ENCODE measurements at places on chromosomes 5 and 9.

DNA sequence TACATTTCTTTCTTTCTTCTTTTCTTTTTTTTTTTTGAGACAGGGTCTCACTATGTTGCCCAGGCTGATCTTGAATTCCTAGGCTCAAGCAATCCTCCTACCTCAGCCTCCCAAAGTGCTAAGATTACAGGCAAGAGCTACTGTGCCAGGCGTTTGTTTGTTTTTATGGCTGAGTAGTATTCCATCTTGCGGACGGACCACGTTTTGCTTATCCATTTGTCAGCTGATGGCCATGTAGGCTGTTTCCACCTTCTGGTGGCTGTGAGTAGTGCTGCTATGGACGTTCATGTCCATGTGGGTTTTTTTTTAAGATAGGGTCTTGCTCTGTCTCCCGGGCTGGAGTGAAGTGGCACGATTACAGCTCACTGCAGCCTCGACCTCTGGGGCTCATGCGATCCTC, 2.5 kb downstream of the DOK3 start:
- DNase-seq, result peak; percentile 58

GRCh38 chr5:74081126-74081525, 455.1 kb downstream of the ARHGEF28 start:
- DNase-seq, result no peak

DNA sequence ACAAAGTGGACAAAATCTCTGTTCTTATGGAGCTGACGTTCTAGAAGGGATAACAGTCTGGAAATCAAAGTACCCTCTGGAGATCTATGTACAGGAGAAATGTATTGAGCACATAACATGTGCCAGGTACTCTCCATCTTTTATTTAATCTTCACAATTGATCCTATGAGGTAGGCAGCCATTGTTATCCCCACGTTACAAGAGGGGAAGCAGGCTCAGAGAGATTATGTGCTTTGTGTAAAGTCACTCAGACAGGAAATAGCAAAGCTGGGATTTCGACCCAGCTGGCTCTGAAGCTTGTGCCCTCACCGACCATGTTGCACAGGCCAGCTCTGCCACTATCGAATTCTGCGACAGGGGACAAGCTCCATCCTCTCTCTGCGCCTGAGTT, 21.5 kb downstream of the PDGFRB start:
- DNase-seq, result no peak

GRCh38 chr5:152084476-152084875, 159.8 kb upstream of the GLRA1 start:
- DNase-seq, result no peak

DNA sequence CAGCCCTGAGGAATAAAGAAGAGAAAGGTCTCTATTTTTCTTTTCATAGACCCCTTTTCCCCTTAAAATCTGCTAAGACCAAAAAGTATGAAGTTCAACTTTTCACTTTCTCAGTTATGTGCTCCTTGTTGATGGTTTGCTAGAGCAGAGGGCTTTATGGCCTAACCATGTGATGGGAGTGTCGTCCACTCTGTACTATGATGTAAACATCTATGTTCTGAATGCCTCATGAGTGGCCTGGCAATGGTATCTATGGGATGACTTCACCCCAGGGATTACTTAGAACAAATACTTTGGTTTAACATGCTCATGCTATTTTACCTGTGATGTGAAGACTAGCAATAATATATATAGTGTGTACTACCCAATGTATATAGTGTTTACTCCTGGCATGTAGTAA, 43.7 kb upstream of the MIER3 start:
- no peak for DNase-seq

- no peak for DNase-seq
Measured at GRCh38 chr9:134294153-134295071, 31.8 kb upstream of the RXRA start.

DNA sequence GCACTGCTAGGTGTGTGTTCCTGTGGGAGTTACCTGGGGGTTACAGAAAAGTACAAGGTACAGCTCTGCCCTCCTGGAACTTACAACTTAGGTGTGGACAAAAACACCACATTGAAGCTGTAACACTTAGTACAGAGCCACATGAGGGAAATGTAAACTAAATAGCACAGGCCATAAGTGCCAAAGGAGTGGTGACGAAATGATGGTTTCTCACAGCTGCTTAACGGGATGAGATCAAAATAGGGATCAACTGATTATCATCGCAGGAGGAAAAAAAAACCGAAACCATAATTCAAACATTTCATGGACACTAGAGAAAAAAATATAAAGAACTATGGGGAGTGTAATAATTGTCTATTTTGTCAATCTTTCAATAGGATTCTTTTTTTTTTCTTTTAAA, 5.9 kb downstream of the LIX1 start:
- no peak for DNase-seq

DNA sequence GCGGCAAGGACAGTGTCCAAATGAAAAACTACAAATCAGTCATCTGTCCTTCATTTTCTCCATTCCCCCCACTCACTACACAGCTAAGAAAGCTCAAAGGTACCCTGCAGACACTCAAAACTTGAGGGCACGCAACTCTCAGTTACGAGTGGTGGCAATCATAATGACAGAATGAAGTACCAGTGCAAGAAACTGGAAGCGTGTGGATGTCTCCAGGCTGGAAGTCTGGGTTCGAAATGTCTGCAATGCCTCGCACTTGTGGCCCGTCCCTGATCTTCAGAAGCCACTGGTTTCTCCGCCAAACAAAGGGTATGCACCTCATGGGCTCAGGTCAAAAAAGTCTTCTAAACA, 597 bp upstream of the CENPH start:
- DNase-seq, result no peak

- DNase-seq, result no peak
Measured at GRCh38 chr5:75707911-75708509, 9.2 kb downstream of the POC5 start.

GRCh38 chr9:124602632-124603031, 95.4 kb upstream of the NR5A1 start:
- DNase-seq, result no peak

DNA sequence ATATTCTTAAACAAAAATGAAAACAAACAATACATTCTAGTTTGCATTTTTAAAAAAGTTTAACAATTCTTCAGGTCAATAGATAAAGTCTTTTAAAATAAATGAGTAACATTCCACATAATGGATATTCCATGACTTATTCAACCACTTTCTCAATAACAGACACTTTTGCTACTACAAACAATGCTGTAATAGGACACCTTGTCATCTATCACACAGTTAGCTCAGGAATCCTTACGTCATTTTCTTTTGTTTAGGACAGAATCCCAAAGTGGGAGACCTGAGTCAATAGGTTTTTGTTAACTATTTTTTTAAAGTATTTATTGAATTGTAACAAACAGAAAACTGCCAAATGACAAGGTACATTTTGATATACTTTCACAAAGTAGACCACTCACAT, 72.5 kb downstream of the CEP120 start:
- DNase-seq, result no peak

GRCh38 chr9:35827486-35827885, 1.0 kb downstream of the FAM221B start:
- no peak for DNase-seq

DNA sequence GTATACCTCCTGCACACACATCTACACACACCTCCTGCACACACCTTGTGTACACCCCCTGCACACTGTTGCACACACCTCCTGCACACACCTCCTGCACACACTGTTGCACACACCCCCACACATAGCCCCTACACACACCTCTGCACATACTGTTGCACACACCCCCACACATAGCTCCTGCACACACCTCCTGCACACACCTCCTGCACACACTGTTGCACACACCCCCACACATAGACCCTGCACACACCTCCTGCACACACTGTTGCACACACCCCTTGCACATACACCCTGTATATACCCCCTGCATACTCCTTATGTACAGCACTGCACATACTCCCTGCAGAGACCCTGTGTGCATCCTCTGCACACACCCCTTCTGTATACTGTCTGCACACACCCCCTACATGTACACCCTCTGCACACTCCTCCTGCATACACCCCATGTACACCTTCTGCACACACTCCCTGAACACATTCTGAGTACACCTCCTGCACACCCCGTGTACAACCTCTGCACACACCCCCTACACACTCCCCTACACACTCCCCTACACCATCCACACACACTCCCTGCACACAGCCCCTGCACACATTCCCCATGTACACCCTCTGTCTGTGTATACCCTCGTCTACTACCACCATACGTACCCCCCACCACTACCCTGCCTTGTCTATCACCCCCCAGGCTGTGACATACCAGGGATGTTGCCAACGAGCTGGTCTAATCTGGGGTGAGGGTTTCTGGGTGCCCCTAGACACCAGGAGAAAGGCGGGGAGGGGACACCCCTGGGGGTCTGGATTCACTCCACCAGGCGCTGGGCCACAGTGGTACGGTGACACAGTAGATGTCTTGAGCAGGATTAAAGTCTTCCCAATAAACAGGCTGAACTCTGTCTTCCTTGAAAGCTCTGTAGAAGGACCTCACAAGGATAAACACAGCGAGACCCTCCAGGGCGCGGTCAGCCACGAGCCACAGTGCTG, 1.1 kb upstream of the CEP72 start:
- no peak for DNase-seq

DNA sequence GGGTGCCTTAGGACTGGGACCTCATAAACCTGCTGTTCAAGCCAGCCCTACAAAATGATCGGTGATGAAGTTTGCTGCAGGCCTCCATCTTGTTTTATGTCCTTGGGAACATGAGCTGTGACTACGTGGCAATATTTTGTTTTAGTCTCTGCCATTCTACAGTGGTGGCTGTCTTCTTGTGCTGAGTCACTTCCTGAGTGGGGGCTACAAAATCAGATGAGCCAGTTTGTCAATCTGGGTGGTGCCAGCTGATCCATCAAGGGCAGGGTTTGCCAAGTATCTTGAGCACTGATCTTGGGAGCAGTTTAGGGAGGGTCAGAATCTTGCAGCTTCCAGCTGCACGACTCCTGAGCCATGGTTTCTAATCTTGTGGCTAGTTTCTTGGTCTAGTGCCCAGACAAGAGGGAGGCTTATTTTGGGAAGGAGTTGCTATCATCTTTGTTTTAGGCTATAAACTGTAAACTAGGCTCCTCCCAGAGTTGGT, 94.7 kb downstream of the YTHDC2 start:
- DNase-seq, result no peak

DNA sequence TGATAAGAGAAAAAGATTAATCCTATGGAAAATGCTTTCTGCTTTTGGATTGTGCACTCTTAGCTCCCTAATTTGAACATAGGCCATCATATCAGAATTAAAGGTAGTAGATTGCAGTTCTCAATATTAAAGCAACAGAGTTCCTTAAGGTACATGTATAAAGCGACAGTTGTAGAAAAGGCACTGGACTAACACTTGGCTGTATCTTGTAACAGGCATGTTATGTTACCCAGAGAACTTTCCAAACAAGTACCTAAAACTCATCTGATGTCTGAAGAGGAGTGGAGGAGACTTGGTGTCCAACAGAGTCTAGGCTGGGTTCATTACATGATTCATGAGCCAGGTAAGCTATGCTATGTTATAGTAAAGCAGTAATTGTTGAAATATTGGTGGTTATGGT, 3.3 kb upstream of the SECISBP2 start:
- DNase-seq, result no peak

DNA sequence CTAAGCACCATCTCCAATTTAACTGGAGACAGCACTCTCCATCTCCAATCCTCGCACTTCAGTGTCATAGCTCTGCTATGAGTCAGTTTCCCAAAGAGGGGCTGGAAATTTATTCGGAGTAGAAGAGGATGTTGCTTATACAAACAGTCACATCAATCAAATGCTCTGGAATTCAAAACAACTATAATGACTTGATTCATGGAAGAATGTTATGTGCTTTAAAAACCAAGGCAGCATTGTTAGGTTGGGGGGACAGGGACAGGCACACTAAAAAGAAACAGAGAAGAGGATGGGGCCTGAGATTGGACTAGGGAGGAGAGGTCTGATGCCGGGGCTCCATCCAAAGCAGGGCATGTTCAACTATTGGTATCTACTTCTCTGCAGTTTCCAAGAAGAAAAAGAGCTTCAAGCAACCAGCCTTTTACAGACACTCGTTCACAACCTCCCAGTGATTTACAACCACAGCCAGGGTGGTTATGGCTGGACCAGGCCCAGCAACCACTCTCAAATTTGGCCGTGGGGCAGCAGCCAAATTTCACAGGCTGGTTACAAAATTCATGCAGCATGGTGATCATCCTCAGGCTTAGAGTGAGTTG, 117.5 kb upstream of the ZNF366 start:
- no peak for DNase-seq

DNA sequence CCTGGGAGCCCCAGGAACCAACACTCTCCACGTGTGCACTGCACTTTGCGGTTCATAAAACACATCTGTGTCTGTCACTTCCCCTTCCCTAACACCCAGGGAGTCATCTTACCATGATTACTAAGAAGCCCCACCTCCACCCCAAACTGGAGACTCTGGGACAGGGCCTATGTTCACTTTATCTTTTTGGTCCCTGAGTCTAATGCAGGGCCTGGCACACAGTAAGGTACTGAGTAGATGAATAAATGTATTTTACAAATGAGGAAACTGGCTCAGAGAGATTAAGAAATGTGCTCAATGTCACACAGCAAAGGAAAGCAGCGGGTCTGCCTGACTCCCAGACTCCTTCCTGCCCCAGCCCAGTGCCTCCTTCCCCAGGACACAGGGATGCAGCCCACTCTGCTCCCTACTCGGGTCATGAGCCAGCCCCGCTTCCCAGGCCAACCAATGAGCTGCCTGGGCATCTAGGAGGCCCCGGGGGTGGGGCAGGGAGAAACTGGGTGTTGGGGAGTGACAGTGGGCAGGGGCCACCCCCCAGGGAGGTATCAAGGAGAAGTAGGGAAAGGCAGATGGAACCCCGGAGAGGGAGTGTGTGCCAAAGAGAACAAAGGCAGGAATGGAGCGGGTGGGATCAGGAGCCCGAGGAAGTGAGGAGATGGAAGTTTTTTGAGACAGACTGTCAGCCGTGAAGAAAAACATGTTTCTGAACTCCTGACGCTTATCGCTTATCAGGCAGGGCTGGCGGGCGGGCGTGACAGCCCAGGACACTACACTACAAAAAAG, 30.5 kb downstream of the SHB start:
- peak; percentile 31 for DNase-seq

DNA sequence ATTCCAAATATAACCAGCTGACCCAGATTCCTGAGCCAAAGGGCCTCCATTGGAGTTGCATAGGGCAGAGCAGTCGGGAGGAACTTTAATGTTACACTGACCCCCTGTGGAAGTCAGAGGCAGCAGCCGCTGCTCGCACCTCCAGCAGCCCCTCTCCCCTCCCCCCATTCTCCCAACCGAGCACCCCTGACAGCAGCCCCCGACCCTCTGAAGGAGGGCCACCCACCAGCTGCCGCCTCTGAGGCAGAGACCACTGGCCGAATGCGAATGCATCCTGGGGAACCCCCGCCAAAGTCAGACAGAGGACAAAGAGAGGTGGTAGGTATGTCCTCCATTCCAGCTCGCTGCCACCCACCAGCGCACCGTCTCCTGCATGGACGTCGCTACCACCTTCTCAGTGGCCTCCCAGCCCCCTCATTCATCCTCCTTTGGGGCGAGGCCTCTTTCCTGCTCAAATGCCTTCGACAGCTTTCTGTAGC, 231.0 kb downstream of the CDK5RAP2 start:
- peak; percentile 17 for DNase-seq

DNA sequence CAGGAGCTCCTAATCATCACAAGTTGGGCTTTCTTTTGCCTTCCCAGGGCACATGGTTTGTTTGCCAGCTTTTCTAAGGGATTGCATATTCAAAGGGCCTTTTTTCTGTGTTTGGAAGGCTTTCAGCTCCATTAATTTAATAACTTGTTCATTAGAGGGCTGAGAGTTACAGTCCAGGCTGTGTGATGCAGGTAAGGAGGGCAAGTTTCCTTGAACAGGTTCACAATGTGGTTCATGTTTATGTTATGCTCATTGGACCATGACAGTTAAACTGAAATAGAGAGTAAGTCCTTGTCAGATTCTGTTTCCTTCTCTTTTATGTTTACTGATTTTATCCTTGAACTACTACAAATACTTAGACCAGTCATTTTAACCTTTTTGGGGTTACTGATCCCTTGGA, 174.4 kb downstream of the MARCHF11 start:
- no peak for DNase-seq

All from HL-60 (cell line).